ENCODE measurements at places on chromosomes 6 and 20. TPM values are rescaled to one million over a fixed set of nuclear protein-coding genes. Genes with fewer than 3 reads are reported as not detected.

- no peak for DNase-seq
Observed at GRCh38 chr6:130931683-130932082, 104.5 kb downstream of the SMLR1 start.

DNA sequence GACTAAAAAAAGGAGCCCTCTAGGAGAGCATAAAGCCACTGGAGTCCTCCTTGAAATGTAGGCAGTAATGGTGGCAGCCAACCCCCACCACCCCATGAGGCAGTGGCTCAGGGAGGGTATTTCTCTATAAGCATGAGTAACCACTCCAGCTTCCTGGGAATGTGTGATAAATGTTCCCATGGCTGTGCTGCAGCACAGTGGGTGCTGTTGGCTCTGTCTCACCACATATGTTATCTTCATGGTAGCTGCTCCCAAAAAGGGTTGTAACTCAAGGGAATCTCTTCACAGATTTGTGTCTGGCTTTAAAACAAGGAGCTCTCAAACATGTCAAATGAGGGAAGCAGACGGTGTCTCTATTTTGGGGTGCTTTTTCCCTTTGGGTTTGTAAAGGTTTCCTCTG lies 7.5 kb upstream of the PHACTR1 start:
- no peak for DNase-seq

- DNase-seq: no peak
Observed at GRCh38 chr20:41432746-41433145, 66.1 kb upstream of the EMILIN3 start.

The PLA2G7 gene
- total RNA-seq: 0.53 TPM

Data from SK-MEL-5 (cell line).